ENCODE measurements at places on chromosomes 4 and X. TPM values are rescaled to one million over a fixed set of nuclear protein-coding genes. Genes with fewer than 3 reads are reported as not detected.

Gene SHROOM3
- not detected for polyA plus RNA-seq

Gene KCND1
- polyA plus RNA-seq = not detected

Gene GATA1
- not detected for polyA plus RNA-seq

DNA sequence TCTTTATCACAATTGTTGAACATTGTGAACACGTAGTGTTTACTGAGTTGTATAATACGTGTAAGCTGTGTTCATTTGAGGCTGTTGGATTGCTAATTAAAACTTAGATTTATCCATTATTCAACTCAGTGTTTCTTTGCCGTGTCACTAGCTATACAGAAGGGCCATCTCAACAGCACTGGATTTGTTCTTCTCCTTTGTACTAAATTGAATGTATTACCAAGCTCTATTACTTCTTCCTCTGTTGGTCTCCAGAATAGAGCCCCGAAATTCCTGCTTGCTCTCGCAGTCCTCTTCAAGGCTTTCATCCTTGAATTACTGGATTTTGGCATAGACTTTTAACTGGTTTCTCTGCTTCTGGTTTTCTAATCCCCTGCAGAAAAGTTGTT lies 182.8 kb downstream of the BMPR1B start:
- no peak for DNase-seq

- no peak for DNase-seq
Observed at GRCh38 chr4:6125103-6125651, 75.2 kb downstream of the JAKMIP1 start.

DNA sequence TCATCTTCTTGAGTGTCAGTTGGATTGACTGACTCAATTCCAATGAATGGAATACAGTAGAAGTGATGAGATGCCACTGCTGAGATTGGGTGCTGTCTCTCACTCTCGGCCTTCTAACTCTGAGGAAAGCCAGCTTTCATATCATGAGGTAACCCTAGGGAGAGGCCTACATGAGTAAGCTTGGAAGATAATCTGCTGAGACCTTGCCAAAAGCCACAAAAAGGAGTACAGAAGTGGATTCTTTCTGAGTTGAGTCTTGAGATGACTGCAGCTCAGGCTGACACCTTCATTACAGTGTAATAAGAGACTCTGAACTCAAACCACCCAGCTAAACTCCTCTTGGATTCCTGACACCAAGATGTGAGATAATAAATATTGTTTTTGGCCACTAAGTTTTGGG lies 537.4 kb upstream of the MAGEB18 start:
- no peak for DNase-seq

GRCh38 chr4:128663325-128663724 lies 146.2 kb upstream of the JADE1 start:
- no peak for DNase-seq

GRCh38 chrX:153598541-153599191 lies at the start of gene CCNQ:
Gene CCNQ, minus strand, starts transcription at chrX:153599139. Its CDS starts 66 bp downstream, at chrX:153599073.
- peak; percentile 12 for DNase-seq

Data from CD14-positive monocyte (primary cell).